ENCODE measurements at places on chromosomes 11 and 22.

GRCh38 chr22:19848298-19849224 is 6.1 kb downstream of the GNB1L start:
- no peak for DNase-seq

DNA sequence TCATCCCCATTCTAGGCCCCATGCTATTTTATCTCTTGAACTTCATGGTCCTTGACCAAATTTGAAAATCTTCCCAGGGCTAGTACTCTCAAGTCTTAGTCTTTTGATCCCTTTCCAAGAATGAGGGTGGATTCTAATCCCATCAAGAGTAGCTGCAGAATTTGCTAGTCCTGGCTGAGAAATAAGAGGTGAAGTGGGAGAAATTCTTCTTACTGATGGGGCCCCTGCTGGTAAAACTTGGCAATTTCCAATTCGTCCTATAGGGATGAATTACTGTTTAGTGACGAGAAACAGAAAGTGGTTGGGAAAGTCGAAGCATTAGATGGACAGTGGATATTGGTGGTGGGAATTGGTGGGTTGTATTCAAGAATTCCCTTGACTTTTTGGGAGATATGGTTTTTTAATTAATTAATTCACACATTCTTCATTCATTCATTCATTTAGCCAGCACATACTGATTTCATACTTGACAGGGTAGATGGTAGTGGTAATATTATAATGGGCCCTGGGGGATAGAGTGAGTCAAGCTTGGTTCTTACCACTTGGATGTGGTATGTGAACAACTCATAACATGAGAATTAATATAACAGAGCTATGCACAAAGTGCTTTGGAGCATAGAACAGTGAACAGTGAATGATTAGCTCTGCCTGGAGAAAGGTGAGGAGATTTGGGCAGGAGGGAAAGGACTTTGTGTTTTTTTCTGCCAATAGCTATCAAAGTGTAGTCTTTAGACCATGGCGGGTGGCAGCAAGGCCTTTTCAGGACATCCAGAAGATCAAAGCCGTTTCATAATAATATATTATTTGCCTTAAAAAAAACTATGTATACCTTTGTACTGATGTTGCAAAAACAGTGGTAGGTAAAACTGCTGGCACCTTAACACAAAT is 103.8 kb downstream of the STIM1 start:
- DNase-seq, result peak; percentile 52

- DNase-seq, result no peak
Measured at GRCh38 chr22:45077286-45077685, 67.5 kb upstream of the PHF21B start.

GRCh38 chr22:19579880-19580279 is 55.7 kb upstream of the CLDN5 start:
- DNase-seq, result no peak

GRCh38 chr11:10407749-10408685 is 47.0 kb upstream of the AMPD3 start:
- DNase-seq, result no peak

- peak; percentile 75 for DNase-seq
Measured at GRCh38 chr11:64856382-64857227, 12.2 kb upstream of the CDC42BPG start.

DNA sequence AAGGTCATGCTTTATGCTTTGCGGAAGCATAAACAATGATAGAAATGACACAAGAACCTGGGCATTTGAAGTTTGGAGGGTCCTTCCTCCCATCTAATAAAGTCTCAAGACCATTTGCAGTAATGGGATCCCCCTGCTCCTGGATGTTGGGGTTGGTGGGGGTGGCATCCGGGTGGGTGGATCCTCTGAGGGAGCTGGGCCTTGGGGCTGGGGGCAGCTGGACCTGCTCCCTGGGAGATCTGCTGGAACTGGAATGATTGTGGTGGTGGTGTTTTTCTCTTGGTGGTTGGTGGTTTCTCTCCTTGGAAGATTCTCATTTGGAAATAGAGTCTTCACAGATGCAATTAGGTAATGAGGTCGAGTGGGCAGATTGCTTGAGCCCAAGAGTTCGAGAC is 2.2 kb upstream of the NAP1L4 start:
- no peak for DNase-seq

DNA sequence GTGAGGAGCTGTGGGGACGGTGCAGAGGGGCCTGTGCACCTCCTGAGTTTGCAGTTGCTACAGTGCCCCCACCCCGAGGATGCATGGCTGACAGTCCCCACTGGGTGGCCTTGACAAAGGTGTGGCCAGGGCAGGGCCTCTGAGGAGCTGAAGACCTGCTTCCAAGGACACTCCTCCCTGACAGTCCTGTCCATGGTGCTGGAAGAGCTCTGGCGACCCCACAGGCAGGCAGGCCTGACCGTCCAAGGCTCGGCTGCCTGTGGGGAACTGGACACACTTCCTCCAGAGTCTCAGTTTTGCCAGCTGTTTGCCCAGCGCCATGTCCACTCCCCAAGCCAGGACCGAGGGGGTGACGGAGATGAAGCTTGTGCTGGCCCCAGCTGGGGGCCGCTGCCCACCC is 32.7 kb downstream of the BRSK2 start:
- DNase-seq, result no peak

DNA sequence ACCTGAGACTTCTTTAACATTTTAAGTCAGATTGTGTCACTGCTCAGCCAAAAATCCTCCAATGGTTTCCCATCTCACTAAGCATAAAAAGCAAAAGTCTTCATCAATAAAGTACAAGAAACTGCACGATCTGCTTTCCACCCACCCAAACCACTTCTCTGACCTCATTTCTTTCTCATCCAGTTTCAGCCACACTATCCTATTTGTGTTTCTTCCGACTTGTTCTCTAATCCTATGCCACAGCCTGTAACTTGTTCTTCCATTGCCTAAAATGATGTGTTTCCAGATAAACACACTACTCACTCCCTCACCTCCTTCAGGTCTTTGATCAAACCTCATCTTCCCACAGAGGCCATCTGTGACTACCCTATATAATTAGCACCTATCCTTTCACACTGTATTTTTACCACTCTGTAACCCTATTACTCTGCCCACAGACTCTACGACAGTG is 28.4 kb downstream of the ARHGAP32 start:
- no peak for DNase-seq

- DNase-seq, result no peak
Measured at GRCh38 chr11:26867286-26867685, 126.6 kb upstream of the FIBIN start.

- no peak for DNase-seq
Measured at GRCh38 chr11:130561441-130561881, 113.0 kb downstream of the ADAMTS15 start.

DNA sequence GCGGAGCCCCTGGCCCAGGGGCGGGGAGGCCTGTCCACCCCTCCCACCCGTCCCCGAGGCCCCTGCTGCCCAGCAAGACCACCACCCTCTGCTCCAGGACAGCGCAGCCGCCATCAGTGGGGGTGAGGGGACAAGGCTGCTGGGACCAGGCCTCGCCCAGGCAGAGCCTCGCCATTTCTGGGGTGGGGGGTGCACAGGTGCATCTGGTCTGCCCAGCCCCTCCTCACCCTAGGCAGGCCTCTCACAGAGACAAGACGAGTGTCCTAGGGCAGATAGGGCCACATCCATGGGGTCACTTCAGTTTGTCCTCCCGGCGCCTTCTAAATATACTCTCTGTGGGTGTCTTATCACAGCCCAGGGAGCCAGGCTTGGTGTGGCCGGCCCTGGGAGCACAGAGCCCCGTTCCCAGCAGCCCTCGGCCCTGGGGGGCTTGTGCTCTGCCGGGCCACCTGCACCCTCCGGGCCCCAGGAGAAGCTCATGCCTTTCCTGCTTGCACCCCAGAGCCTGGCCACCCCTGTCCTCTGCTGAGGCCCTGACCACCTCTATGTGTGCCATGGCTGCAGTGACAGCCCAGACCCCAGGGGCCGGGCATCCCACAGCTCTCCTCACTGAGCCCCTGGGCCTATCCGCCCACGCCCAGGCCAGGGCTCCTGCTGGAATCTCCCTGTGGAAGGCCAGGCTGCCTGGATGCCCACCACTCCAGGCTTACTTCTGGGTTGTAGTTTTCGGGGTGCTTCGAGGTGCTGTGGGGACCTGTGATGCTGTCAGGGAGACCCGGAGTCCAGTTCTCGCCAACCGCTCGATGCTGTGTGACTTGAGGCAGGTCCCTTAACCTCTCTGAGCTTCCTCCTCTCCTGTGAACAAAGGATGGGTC is 70.8 kb downstream of the KCNQ1 start:
- DNase-seq, result no peak

- DNase-seq, result no peak
Measured at GRCh38 chr22:38699784-38700183, 959 bp downstream of the JOSD1 start.

DNA sequence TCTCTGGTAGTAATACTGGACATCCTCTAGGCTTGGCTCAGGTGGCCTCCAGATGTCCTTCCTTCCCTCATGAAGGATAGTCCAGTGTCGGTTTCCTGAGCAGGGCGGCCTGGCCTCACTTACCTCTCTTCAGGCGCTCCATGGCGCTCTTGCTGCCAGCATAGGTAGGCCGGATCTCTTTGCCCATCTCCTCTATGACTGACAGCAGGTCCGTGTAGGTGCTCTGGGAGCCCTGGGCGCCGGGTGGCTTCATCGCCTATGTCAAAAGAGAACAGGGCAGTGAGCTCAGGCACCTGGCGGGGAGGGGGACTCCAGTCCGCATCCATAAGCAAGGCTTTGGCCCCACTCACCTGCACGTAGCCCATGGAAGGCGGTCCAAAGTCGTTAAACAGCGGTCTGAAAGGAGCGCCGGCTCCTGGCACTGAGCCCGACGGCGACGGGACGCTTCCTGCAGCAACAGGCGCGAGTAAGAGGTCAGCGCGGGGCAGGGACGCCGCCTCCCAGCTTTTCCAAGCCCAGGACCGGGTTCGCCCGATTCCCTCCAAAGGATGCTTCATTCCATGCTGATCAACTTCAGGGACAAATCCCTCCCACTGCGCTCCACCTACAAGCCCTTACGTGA is 609 bp downstream of the CDK2AP2 start:
- peak; percentile 86 for DNase-seq

- no peak for DNase-seq
Measured at GRCh38 chr11:76561245-76561644, 109.3 kb downstream of the LRRC32 start.

GRCh38 chr11:79077702-79078330 is 363.0 kb downstream of the TENM4 start:
- no peak for DNase-seq

GRCh38 chr11:32892355-32893092 is at the start of gene QSER1:
Gene QSER1, plus strand, starts transcription at chr11:32892811. Its CDS starts 315 bp downstream, at chr11:32893126.
- no peak for DNase-seq

DNA sequence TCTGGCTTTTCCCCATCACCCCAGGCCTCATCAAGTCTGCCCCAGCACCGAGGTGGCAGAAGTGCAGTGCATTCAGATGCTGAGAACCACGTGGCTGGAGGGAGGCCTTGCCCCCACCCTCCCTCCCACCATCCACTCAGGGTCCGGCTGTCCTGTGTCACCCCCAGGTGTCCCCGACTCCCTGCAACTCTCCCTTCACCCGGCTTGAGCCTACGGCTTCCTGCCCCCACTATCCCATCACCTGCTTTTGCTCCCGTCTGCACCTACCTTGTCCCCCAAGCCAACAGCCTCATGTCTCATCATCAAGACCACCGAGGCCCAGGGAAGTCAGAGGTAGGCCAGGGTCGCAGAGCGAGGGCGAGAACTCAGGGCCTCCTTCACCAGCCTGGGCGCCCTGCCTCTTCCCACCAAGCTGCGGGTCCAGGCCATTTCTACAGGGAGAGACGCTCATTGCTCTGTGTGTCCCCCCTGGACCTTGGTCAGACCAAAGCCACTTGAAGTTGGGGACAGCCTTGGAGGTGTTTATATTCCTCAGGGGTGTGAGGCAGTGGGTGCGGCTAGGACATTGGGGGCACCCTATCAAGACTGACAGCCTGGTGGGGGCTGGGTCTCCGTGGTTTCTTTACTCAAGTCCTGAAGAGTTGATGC is 66.2 kb upstream of the CCND1 start:
- no peak for DNase-seq

DNA sequence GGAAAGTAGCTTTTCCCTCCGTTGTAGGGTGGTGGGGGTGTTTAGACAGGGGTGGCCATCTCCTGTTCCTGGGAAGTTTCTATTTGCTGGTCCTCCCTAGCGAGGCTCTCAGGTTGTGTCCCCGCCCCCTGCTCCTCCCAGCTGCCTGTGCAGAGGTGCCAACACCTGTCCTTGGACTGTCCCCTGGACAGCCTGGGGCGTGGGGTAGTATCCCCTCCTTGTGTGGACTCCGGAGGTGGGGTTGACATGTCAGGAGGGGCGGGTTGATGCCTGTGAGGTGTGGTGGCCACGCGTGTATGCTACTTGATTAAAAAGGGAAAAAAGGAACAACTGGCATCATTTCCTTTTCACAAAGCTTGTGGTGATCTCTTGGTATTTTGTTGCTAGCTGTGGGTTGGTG is 14.3 kb upstream of the RANBP1 start:
- no peak for DNase-seq

DNA sequence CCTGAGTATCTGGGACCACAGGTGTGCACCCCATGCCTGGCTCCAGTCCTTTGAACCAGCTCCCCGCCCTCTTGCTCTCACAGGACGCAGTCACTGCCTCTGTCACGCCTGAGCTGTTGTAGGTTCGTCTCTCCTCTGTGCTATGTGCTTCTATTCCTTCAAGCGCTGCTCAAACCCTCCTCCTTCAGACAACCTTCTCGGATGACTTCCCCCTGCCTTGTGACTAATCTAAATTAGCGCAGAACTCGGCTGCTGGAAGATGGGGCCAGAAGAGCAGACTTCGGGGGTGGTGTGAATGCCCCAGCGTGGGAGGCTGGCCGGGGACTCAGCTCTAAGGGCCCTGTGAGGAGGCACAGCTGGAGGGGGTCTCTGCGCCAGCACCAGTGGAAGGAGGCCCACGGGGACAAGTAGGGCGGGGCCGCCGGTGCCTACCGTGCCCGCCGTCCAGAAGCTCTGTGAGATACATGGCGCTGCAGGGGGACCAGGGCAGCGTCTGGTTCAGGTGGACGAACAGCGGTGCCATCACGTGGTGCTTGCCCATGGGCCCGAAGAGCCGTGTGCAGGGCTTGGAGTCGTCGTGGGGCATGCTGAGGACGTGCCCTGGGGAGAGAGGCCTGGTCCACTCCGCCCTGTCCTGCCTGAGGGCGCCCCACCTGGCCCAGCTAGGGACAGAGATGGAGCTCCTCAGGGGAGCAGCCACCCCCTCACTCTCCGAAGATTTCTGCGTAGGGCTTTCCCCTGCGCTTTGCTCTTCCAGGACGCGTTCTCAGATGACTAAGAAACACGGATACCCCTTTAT is 12.5 kb downstream of the ADAMTS8 start:
- DNase-seq, result no peak

DNA sequence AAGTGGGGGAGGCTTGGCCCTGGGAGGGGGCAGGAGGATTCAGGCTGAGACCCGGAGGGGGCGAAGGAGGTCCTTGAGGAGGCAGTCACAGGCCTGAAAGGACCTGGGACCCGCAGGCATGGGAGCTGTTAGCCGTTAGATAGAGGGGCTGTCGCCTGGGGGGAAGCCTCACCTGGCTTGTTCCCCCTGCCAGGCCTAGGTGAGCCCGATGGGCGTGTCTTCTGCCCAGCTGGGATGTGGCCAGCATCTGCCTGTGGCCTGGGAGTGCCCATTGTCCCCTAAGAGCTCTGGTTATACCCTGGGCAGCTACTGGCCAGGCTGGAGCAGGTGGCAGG is 1.8 kb upstream of the DUSP8 start:
- no peak for DNase-seq

GRCh38 chr11:19703211-19703610 is 9.4 kb upstream of the NAV2 start:
- DNase-seq, result no peak

All from keratinocyte (primary cell).